ENCODE measurements at places on chromosomes 7 and 10.

GRCh38 chr10:132703419-132704007 is 82.4 kb downstream of the NKX6-2 start:
- DNase-seq: no peak

GRCh38 chr7:46814516-46815250 is 767.2 kb downstream of the TNS3 start:
- DNase-seq: no peak

DNA sequence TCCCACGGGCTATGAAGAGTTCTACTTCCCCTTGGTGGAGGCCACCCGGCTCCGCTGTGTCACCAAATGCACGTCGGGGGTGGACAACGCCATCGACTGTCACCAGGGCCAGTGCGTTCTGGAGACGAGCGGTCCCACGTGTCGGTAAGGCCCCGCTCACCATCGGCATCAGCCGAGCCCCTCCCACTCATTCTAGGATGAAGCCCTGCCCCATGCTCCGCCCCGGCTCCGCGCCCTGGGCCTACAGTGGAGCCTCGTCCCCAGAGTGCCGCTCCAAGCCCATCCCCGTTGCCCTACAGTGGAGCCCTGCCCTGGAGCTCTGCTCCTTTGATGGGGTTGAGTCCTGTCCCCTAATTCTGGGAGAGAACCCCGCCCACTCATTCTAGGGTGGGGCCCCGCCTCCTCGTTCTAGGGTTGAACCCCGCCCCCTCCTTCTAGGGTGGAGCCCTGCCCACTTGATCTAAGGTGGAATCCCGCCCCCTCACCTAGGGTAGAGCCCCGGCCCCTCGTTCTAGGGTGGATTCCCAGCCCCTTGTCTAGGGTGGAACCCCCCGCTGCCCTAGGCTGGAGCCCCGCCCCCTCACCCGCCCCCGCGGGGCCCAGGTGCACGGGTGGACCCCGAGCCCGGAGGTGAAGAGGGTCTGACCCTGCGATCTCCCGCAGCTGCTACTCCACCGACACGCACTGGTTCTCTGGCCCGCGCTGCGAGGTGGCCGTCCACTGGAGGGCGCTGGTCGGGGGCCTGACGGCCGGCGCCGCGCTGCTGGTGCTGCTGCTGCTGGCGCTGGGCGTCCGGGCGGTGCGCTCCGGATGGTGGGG is 3.4 kb upstream of the MUC12 start:
- peak; percentile 68 for DNase-seq

- DNase-seq: no peak
Observed at GRCh38 chr7:69685293-69685631, 87.0 kb downstream of the AUTS2 start.

GRCh38 chr7:147413557-147413870 is 1177.1 kb upstream of the C7orf33 start:
- DNase-seq: no peak

- DNase-seq: no peak
Observed at GRCh38 chr7:151438864-151439601, 908 bp downstream of the CRYGN start.

- no peak for DNase-seq
Observed at GRCh38 chr10:3807928-3808496, 23.0 kb upstream of the KLF6 start.

- peak; percentile 63 for DNase-seq
Observed at GRCh38 chr10:11515596-11516430, 95.6 kb downstream of the USP6NL start.

DNA sequence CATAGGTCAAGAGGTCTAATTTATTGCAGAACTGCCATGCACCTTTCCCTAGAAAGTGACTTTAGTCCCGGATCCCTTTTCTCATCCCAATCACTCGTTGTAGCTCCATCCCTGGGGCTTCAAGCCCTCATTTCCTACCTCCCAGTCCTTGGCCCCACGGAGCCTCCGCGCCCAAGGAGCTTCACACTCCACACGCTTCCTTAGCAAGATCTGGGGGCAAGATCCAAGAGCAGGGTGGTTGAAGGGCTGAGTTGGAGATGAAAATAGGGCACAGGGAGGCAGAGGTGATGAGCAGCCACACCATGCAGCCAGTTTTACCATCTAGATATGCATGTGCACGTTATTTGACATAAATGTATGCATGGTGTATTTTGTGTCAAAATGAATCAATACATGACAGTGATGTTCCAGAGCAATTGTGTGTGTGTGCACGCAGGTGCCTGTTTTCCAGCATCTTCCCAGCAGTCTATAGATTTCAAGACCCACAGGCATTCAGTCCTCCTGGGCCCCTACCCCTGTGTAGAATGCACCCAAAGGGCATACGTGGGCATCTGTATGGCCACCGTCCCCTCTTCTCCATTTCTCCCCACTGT is 6.0 kb upstream of the TRPV6 start:
- DNase-seq: no peak

DNA sequence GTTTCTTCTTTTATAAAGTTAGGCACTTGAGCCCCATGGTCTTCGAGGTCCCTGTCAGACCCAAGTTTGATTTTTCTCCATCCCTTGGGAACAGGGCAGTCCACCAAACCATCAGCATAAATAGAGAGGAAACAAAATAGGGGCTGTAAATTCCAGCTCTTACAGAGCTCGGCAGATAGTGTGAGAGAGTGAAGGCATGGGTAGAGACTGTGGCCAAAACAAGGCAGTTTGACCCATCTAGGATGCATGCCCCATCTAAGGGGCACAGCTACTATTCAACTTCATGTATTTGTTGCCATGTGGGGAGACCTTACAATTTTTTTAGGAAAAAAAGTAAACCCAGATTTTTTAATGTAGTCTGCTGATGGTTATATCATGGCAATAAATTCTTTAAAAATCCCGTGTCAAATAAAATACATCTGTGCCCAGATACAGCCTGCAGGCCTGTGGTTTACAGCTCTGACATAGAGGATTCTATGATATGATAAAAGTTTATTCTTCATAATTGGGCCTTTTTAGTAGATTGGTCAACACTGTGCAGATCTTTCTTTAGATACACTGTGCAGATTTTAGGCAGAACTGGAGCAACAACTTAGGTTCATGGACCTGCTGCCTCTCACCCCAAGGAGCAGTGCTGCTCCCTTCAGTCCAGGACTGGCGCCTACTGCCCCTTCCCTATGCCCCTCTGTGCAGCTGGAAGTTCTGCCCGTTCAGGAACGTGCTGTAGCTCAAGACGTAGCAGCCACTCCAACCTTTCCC is 5.3 kb downstream of the PPP1R3C start:
- DNase-seq: no peak

DNA sequence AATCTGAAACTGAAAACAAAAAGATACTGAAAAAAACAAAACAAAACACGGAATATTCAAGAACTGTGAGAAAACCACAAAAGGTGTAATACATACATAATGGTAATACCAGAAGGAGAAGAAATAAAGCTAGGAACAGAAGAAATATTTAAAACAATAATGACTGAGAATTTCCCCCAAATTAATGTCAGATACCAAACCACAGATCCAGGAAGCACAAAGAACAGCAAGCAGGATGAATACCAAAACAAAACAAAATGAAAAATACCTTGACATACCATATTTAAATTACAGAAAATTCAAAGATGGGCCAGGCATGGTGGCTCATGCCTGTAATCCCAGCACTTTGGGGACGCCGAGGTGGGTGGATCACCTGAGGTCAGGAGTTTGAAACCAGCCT is 57.7 kb upstream of the PARD3 start:
- no peak for DNase-seq

- no peak for DNase-seq
Observed at GRCh38 chr7:132672200-132672990, 96.1 kb upstream of the PLXNA4 start.

DNA sequence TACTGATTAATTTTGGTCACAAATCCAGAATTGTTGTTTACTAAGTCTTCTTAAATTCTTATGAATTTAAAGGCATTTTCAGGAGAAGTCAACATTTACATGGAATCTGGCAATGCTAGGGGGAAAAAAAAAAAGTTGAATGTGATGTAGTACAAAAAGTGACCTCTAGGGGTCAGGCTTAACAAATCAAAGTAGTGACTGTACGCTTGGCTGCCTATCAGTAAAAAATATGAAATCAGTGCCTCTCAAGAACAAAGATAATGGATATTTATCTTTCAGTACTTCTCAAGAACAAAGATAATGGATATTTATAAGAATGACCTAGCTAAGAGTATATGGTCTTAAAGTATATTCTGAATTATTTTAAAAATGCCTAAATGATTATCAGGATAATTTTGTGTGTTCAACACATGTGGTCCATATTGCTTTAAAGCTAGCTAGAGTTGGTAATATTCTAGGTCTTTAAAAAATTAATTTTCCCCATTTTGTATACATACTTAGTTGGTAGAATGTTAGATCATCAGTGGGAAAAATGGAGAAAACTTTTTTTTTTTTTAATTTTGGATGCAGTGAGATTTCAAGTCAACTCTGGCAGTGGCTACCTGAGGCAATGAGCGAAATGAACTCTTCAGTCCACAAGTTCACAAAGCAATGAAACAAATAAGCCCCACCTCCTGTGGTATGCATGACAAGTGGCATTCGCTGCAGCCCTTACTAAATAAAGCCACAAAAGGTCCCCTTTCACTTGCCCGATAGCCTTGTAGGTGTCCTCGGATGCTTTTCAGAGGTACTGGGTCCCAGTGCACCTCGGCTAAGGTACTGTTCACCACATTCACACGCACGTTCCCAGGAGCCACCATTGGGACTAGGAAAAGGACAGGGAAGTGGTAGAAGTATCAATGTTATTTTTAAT is 51.2 kb upstream of the LAMB4 start:
- DNase-seq: no peak

GRCh38 chr7:46218461-46219200 is 297.6 kb upstream of the IGFBP3 start:
- no peak for DNase-seq

GRCh38 chr10:10958041-10958440 is 59.6 kb upstream of the CELF2 start:
- no peak for DNase-seq

- DNase-seq: no peak
Observed at GRCh38 chr7:28675429-28675828, 263.1 kb downstream of the CREB5 start.

DNA sequence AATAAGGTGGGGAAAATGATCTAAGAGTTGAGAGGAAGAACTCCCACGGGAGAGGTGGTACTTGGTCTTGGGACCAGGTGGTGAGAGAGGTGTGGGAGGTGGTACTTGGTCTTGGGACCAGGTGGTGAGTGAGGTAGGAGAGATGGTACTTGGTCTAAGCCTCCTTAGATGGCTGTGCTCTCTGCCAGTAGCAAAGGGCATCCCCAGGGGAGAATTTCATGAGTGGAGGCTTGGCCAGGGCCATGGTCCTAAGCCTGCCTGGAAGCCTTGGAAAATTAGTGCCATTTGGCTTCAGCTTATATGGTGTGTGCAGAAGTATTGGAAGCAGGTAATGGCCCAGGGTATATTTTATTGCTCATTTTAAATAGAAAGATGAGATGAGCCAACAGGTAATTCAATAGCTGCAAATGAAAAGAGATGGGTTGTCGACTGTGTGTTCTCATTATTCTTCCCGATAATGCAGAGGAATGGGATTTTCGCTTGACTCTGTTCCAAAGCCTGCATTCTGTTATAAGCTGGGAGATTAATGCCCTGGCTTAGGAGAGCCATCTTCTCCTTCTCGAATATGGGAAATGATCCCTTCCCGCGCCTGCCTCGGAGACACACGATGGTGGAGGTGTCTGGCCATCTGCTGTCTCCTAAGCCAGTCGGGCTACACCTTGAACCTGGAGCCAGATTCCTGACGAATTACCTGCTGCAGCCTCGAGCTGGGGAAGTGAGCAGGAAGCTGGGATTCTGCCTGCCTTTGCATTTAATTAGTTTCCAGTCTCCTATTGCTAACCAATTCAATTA is 287.8 kb downstream of the GALNT17 start:
- no peak for DNase-seq

- DNase-seq: no peak
Observed at GRCh38 chr7:34143402-34143801, 238.1 kb downstream of the BMPER start.

DNA sequence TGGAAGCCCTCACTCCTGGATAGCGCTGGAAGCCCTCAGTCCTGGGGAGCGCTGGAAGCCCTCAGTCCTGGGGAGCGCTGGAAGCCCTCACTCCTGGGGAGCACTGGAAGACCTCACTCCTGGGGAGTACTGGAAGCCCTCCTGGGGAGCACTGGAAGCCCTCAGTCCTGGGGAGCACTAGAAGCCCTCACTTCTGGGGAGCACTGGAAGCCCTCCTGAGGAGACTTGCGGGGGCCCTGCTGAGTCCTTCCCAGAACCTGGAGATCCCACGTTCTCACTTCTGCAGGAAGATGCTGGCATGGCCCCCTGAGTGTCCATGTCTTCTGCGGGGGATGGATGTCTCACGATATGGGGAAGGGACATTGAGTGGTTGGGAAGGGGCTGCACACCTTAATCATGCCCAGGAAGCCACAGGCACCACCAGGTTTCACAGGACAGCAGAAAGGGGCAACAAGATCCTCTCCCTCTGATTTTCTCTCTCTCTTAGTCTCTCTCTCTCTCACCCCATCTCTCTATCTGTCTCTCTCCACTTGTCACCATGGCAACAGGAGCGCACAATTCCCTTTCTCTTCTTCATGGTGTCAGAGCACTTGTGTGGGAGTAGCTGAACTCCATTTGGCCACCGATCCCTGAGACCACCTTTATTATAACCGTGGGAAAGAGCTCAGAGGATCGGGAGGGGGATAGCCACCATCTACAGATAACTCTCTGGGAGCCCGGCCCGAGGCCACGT is 267.0 kb downstream of the TCERG1L start:
- no peak for DNase-seq

DNA sequence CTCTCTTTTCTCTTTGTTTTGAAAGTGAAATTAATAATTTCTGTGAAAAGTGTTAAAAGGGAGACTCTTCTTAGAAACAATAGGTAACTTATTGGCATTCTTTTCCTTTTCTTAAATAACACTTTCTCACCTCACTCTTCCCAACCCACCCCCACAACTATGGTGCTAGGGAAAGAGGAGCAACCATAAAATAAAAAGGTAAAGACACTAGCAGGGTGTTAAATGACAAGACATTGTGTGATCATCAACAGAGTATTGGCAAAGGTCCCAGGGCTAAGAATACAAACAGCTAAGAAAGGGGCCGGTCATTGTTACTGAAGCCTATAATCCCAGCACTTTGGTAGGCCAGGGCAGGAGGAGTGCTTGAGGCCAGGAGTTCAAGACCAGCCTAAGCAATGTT is 183.7 kb downstream of the NEBL start:
- no peak for DNase-seq

GRCh38 chr10:3750854-3751253 is 34.2 kb downstream of the KLF6 start:
- DNase-seq: no peak

DNA sequence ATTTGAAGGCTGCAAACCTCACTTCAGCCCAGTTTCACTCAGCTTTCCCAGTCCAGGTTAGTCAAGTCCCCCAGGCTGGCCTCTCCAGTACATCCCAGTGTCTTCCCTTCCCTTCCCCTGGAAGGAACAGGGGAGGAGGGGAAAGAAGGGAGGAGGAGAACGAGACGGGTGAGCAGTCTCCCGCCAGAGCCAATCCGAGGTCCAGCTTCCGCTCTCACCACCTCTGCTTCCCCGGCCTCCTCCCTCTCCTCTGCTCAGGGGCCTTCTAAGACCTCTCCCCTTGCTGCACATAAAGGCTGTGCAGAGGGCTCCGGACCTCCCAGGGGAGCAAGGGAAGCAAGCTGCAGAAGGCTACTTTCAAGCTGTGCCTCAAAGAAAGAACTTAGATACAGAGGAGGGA is 4.1 kb downstream of the ATG9B start:
- DNase-seq: no peak

GRCh38 chr10:79320820-79321493 is 26.3 kb upstream of the PPIF start:
- DNase-seq: no peak
